Stomach (tissue), 19 donors: ENCODE measurements at places on chromosomes 6 and 20. TPM values are rescaled to one million over a fixed set of nuclear protein-coding genes. Genes with fewer than 3 reads are reported as not detected.

DNA sequence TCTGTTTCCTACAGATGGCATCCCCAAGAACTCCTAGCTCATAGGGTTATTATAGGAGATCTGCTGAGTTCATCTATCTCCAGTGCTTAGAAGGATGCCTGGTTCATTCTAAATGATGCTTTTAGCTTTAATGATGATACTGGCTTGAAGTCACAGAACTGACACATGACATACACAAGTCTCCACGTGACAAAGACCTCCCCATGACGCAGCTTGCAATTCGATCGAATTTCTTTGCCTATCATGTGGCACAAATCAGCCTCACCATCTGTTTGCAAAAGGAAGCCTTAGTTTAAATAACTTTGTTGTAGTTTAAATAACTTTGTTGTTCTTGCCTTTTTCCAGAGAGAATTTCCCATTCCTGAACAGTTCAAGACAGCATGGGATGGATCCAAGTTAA is 44.1 kb upstream of the FAM8A1 start:
- DNase-seq, result no peak

Gene CALHM6
- polyA plus RNA-seq, result 5.0 TPM

- no peak for DNase-seq
These were observed 60.1 kb upstream of the BMP2 start for GRCh38 chr20:6707321-6707831.

DNA sequence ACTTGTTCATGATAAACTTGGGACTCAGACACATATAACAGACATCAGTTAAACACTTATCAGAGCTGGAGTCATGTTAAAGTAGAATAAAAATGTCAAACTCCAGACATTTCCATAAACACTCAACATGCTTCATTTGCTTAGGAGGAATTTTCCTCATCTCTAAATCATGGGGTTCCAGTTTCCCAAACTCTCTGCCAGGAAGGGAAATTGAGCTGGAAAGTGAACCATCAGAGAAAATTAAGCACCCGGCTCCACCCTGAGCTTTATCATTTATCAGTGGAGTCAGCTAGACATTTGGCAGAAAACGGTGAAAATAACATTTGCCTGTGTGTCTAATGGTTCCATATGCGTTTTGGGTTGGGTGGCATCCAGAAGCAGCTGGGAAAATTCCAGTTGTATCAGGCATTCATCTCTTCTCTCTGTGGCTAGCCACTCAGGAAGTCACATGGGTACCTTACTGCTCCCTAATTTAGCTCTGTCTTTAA is 25.3 kb upstream of the ZNFX1 start:
- DNase-seq, result no peak

Gene KIAA1755
- 3.3 TPM for polyA plus RNA-seq

Gene MMS22L
- 0.81 TPM for polyA plus RNA-seq
